Caco-2 (cell line): ENCODE measurements at places on chromosomes 2 and 18. TPM values are rescaled to one million over a fixed set of nuclear protein-coding genes. Genes with fewer than 3 reads are reported as not detected.

SERPINB4 gene
- not detected in 2 replicates for total RNA-seq

GRCh38 chr2:28594332-28595108 lies 98.7 kb downstream of the PLB1 start:
- DNase-seq, result peak; percentile 93
- H3K36me3 ChIP-seq, result no peaks in the 10 kb centered on the region
- H3K27me3 ChIP-seq, result no peaks in the 10 kb centered on the region
- H3K27ac ChIP-seq, result peak overlapping the region; percentile 100
- peaks cover 41% of the 10 kb centered on the region for H3K4me1 ChIP-seq
- H3K4me3 ChIP-seq, result no peak overlapping the region

GRCh38 chr2:177748360-177748759 lies 324.2 kb downstream of the PDE11A start:
- H3K27me3 ChIP-seq, result no peaks in the 10 kb centered on the region
- H3K4me1 ChIP-seq, result no peaks in the 10 kb centered on the region
- H3K36me3 ChIP-seq, result no peaks in the 10 kb centered on the region

- no peaks in the 10 kb centered on the region for H3K27me3 ChIP-seq
- H3K27ac ChIP-seq, result no peak overlapping the region
- no peaks in the 10 kb centered on the region for H3K4me1 ChIP-seq
- H3K36me3 ChIP-seq, result no peaks in the 10 kb centered on the region
Observed at GRCh38 chr2:119290859-119291587, 67.4 kb downstream of the STEAP3 start.

DNA sequence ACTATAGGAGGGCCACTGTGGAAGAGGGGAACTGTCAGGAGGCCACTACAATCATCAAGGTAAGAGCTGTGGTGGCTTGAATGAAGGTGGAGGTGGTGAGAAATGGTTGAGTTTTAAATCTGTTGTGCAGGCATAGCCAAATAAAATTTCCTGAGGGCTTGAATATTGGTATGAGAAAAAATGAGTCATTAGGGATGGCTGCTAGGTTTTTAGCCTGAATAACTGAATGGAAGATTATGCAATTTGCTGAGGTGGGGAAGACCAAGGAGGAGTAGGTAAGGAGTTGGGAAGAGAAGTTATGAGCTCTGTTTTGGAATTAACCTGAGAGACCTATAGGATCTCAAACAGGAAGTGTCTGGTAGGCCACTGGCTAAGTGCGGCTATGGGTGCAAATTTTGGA lies 84.0 kb downstream of the KLHL14 start:
- DNase-seq, result no peak
- H3K27me3 ChIP-seq, result no peaks in the 10 kb centered on the region
- no peaks in the 10 kb centered on the region for H3K4me1 ChIP-seq

DNA sequence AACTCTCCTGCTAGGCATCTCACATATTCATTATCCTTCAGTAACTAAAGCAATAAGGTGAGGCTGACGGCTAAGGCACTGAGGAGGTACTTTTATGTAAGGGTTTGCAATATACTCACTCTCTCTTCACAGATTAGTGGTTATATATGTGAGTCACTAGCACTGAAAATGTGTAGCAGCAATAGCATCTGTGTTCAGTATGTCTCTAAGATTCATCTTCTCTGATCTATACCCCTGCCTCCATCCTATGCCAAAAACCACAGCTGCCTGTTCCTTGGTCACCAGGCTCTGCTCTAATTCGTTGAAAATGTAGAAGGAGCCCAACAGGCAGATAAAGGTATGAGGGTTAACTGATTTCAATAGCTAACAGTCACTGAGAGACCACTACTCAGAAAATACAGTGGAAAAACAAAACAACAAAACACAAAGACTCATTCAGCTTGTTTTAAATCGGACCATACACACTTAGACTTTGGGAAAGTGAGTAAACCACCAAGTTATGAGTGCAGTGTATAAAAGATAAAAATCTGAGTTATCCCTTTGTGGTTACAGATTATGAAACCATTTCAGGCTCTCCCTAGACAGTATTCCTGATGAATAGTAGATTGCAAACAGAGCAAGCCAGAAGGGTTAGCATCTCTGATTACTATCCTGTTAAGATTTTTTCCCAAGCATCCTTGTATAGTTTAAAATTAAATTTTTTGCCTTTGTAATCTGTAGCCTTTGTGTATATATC lies 75.3 kb upstream of the CYP26B1 start:
- H3K27ac ChIP-seq, result no peak overlapping the region
- H3K27me3 ChIP-seq, result no peaks in the 10 kb centered on the region
- no peak overlapping the region for H3K4me3 ChIP-seq
- no peaks in the 10 kb centered on the region for H3K4me1 ChIP-seq
